ENCODE measurements at places on chromosomes 1 and 21.

- no peak for DNase-seq
These were observed 162.3 kb downstream of the ZNF281 start for GRCh38 chr1:200247518-200247917.

- DNase-seq: no peak
These were observed 49.8 kb upstream of the WLS start for GRCh38 chr1:68281946-68282615.

- no peak for DNase-seq
These were observed 243.2 kb upstream of the RAB4A start for GRCh38 chr1:229027622-229028182.

- DNase-seq: no peak
These were observed 52.3 kb upstream of the SIPA1L2 start for GRCh38 chr1:232682248-232682647.

DNA sequence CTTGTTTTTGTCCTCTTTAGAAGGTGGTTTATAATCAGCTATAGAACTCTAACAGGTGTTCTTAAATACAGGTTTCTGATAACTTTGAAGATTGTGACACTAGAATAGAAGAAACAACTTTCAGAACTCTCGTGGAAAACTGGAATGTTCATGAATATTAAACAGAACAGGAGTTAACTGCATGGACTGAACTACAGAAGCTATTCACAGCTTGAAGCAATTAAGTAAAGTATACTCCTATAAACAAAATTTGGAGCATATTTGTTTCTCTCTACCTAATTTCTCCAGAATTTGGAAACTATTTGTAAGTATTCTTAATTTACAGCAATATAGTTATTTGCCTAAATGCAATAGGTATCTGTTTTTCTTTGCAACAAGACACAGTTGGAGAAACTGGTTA lies 824.8 kb downstream of the ADGRL2 start:
- DNase-seq: no peak

DNA sequence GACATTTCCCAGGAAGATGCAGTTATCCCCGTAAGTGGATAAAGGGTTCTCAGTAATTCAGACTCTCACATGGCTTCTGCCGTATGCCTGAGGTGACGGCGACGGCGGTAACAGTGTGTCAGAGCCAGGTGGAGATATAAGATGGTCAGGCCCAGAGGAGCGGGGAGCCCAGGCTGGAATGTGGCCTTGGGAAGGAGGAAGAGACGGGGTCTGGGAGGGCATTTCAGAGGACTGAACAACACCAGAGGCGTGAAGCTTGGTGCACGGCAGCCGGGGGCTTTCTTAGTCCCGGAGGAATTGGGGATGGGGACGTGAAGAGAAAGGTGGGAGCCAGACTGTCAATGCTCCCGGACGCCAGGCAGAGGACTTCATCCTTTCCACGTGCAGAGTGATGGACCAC lies 1.0 kb downstream of the RER1 start:
- no peak for DNase-seq

DNA sequence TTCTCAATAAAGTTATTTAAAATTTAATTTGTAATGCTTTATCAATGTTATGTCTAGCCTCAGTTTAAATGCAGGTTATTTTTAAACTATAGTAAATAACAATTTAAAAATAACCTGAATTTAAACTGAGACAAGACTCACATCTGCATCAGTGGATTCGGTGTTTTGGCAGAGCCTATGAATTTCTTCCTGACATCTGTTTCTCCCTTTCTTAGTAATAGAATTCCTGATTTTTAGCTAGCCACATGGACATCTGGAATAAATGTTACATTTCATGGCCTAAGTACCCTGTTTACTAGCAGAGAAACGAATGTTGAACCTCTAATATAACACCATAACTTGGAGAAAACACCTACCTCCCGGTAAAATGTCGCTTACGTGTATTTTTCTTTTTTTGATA lies 1141.6 kb upstream of the ADGRL2 start:
- no peak for DNase-seq

DNA sequence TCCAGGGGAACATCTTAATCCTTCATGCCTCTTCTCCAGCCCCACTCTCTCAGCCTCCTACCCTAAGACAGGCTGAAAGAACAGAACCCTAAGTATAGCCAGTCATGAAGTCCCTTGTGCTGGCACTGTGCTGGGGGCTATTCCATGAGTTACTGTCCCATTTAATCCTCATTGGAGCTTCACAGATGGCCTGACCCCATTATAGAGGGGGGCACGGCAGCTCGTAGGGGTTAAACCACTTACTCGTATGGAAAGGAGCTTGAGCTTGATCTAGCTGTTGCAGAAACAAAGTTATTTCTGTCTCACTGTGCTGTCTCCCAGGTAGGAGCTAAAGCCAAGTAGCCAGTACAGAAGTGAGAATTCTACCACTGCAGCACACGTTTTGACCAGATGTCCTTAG lies 203.2 kb upstream of the COA6 start:
- DNase-seq: no peak

- no peak for DNase-seq
These were observed 117.8 kb downstream of the SETD4 start for GRCh38 chr21:35942211-35943144.

DNA sequence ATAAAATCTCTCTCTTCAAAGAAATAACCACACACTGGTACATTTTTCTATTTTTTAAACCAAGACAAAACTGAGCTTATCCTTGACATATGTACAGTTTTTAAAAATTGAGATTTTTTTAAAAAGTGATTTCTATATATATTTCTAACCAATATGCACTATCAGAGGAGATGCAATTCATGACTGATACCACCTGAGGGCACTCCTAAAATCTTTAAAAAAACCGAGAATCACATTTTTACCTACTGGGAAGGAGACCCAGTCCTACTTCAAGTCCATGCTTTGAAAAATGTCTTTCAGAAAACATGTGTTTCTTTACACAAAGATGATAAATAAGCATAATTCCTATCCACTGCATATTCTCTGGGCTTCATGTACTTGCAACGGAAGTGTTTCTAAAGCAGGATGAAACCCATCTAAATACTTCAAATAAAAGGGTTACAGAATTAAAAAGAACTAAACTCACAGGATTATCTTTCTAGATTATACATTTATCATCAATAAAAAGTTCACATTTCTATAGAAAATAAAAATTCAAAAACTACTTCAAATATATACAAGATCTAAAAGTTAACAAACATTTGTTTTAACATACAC lies 98.6 kb downstream of the ENAH start:
- no peak for DNase-seq

DNA sequence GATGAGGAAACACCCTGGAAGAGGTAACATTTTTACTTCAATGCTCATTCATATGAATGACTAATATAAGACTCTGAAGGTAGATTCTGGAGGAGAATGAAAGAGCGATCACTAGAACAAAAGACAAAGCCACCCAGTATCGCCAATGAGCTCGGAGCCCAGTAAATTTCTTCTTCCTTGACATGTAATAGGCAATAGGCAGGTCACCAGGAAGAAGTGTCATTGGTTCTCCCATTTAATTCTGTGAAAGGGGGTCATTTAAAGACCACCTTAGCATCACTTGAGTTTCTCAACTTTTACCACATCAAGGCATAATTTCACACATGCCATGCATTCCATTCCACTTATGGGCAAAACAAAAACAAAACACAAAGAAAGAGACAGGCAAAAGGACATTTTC lies 7.9 kb downstream of the TNFSF18 start:
- no peak for DNase-seq

GRCh38 chr21:39525129-39525528 lies 73.4 kb downstream of the SH3BGR start:
- DNase-seq: no peak

DNA sequence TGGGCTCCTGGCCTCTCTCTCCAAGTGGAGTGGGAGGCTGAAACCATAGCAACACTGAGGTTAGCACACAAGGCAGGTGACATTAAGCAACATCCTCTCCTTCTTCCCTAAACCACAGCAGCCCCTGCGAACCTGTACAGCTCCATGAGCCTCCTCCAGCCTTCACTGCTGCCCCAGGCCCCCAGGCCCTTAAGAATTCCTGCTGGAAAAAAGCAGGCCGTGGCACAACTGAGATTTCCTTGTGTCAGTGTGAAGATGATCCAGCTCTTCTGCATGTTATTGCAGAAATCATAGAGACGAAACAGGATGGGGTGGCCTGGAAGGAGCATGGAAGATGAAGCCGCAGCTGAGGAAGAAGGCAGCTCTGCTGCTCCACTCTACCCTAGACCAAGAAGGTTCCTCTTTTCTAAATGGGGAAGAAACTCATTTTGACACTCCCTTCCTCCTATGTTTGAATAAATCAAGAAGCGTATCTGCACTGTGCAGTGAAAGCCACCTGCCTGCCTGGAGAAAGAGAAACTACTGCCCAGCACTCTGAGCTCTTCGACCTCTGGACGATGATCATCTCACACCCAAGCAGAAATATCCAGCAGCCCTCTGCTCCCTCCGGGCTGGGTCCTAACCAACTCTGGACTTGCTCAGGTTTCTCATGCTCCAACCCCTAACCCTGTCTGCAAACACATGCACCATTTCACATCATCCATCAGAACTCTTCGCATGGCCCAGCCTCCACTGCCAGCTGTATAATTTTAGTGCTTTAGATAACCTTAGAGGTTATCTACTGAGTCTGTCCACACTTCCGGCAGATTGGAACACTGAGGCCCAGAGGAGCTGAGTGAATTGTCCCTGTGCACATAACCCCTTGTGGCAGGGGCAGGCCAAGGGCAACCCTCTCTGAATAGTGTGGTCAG lies 20.7 kb downstream of the SH3BP5L start:
- no peak for DNase-seq

Data from stimulated activated CD4-positive, alpha-beta T cell treated with anti-CD3 and anti-CD28 coated beads, TNF-alpha, amount 100 ng/mL, for 4 hours (primary cell).